MCF 10A (cell line): ENCODE measurements at places on chromosomes 2 and 18.

DNA sequence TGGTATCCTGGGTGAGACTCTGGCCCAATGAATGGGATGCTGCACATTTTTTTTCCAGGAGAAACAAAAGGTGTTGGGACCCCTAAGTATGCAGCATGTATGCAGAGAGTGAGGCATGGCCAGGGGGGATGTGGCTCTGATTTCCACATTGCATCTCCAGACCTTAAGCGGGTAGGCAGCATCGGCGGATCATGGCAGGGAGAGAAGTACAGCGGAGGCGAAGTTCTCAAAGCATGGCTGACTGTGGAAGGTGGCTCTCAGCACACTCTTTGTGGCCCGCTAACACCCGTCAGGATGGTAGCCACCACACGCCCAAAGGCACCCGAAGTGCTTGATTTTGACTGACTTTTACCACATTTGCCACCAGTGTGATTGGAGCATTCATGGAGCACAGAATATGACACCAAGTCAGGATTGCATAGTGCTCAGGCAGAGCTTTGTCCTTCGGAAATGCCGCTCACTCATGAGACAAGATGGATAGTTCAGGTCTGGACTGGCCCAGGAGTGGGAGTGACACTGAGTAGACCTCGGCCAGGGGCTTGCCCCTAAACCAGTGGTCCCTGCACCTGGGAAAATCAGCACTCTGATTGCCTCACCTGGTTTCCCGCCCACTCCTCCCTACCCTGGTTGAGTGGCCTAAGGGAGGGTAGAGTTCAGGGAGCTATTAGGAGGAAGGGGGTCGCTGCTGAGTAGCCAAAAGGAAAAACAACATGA lies 14.2 kb downstream of the INPP4A start:
- H3K27me3 ChIP-seq = no peaks in the 10 kb centered on the region
- no peak for DNase-seq
- no peak overlapping the region for H3K4me3 ChIP-seq
- H3K36me3 ChIP-seq = no peaks in the 10 kb centered on the region
- H3K4me1 ChIP-seq = peaks cover 20% of the 10 kb centered on the region
- no peak overlapping the region for H3K27ac ChIP-seq

GRCh38 chr18:46369323-46369722 lies 265.1 kb downstream of the HAUS1 start:
- H3K4me3 ChIP-seq = no peak overlapping the region
- DNase-seq = no peak
- no peaks in the 10 kb centered on the region for H3K4me1 ChIP-seq
- H3K27me3 ChIP-seq = no peaks in the 10 kb centered on the region
- H3K36me3 ChIP-seq = peaks cover 14% of the 10 kb centered on the region
- H3K27ac ChIP-seq = peak overlapping the region; percentile 16

DNA sequence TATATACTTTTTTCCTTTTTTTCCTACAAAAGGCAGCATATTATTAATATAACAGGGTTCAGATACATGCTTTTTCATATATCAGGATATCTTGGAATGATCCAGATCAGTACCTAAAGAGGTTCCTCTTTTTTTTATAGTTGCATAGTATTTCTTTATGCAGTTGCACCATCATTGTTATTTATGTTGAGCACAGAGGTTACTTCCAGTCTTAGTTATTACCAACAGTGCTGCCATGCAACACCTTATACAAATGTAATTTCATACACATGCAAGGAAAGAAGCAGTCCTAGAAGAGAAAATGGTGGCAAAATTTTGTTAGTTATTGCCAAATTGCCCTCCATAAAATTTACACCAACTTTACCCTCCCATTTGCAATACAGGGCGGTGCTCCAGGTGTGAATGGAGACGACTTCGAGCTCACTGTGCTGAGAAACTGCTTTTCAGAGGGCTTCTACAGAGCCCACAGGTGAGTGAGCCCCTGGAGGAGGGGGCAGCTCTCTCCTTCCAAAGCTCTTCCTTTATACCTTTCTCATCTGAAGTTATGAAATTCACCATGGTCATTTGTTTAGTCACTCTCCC lies 30.0 kb upstream of the KCMF1 start:
- H3K36me3 ChIP-seq = peaks cover 14% of the 10 kb centered on the region
- H3K27ac ChIP-seq = no peak overlapping the region
- DNase-seq = no peak
- H3K4me1 ChIP-seq = peaks cover 17% of the 10 kb centered on the region
- H3K27me3 ChIP-seq = no peaks in the 10 kb centered on the region

GRCh38 chr18:71036783-71037182 lies 747.9 kb downstream of the SOCS6 start:
- peaks cover 26% of the 10 kb centered on the region for H3K27me3 ChIP-seq
- H3K4me3 ChIP-seq = no peak overlapping the region
- no peak for DNase-seq
- no peaks in the 10 kb centered on the region for H3K36me3 ChIP-seq
- H3K4me1 ChIP-seq = no peaks in the 10 kb centered on the region

DNA sequence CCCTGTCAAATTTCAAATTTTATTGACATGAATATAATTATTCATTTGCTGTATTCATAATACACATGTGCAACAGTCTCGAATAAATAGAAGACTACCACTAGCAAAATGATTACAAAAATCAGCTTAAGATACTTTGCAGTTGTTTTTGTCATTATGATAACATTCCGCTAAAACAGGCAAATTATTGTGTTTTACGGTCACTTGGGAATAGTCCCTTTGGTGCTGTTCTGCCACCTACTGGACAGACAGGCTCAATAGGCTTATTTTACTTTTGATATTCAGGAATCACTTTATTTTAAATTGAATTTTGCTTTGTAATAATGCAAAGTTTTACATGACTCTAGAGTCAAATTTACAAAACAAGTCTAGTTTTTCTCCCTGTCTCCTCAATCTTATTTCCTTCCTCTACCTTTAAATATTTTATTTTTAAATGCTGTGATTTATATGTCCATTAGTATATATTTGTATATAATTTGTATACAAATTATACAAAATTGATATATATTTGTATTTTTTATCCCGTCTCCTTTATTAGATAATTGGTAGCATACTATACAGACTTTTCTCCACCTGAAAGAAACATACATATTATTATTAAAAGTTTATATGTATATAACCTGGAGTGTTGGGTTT lies 456.3 kb downstream of the DLGAP1 start:
- H3K36me3 ChIP-seq = no peaks in the 10 kb centered on the region
- peaks cover 10% of the 10 kb centered on the region for H3K27me3 ChIP-seq
- peak; percentile 59 for DNase-seq
- no peaks in the 10 kb centered on the region for H3K4me1 ChIP-seq
- no peak overlapping the region for H3K27ac ChIP-seq
- no peak overlapping the region for H3K4me3 ChIP-seq

- peaks cover 8% of the 10 kb centered on the region for H3K4me1 ChIP-seq
- no peak overlapping the region for H3K27ac ChIP-seq
- no peaks in the 10 kb centered on the region for H3K36me3 ChIP-seq
- H3K4me3 ChIP-seq = no peak overlapping the region
These were observed 39.8 kb upstream of the AAK1 start for GRCh38 chr2:69683170-69683971.

DNA sequence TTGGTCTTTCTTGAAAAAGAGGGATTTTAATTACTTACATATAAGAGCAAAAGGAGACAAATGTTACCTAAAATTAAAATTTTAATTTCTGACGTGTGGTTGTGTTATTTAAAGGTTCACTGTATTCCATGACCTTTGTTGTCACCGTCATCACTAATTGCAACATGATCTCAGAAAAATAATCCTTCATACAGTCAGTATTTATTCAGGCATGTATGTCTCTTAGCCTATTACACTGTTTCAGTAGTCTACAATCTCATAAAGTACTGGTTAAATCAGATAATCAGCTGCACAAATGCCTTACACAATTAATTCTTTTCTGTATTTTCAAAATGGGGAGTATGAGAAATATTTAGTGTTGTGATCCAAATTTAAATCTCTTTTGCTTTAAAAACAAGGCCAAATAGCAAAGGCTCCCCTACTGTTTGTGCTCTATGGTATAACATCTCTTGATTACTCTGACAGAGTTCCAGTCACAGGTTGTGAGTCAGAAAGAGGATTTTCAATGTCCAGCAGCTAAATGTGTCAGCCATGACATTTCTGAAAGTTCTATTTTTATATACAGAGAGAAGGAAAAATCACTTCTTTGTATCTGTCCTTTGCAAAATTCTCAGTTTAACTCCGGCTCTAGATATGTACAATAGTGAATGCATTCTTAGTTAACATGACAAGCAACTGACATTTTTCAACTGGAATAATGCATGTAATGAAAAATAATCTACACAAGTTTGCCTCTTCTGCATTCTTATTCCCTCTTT lies 184.0 kb downstream of the FIGN start:
- H3K36me3 ChIP-seq = no peaks in the 10 kb centered on the region
- no peak overlapping the region for H3K4me3 ChIP-seq
- H3K27me3 ChIP-seq = no peaks in the 10 kb centered on the region
- peak; percentile 1 for DNase-seq
- H3K27ac ChIP-seq = no peak overlapping the region

DNA sequence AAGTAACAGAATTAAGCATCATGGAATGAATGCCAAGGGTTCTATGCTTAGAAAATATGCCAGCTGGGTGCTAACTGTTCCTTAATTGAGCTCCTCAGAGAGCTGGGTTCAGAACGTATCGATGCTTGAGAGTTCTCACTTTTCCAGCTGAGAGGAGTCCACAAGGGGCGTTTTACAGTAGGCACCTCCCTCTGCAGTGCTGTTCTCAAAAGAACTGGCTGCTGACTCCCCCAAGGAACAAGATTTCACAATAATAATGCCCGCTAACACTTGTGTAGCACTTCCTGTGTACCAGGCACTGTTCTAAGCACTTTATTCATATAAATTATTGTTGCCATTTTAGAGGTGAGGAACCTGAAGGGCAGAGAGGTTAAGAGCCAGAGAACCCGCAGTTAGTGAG lies 18.1 kb upstream of the TMEM237 start:
- no peak for DNase-seq
- H3K27ac ChIP-seq = no peak overlapping the region
- H3K36me3 ChIP-seq = no peaks in the 10 kb centered on the region
- no peaks in the 10 kb centered on the region for H3K4me1 ChIP-seq
- H3K4me3 ChIP-seq = no peak overlapping the region

DNA sequence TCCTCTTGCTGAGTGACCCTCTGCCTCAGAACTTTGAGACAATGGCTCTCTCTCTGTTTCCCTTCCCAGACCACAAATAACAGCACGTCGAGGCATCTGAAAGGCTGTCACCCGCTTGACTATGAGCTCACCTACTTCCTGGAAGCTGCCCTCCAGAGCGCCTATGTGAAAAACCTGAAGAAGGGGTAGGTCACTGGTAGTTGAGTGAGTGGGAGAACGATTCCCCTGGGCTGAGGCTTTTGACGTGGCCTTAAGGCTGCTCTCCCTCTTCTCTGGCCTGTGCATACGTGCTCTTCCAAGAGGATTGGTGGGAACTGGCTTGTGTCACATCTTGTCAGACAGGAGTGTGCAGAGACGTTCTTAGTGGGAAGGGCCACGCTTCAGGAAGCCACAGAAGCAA lies 63.1 kb upstream of the MCFD2 start:
- H3K4me3 ChIP-seq = no peak overlapping the region
- no peak for DNase-seq
- no peak overlapping the region for H3K27ac ChIP-seq
- peaks cover 6% of the 10 kb centered on the region for H3K4me1 ChIP-seq
- no peaks in the 10 kb centered on the region for H3K27me3 ChIP-seq

GRCh38 chr2:54432251-54433015 lies 23.7 kb upstream of the SPTBN1 start:
- H3K27me3 ChIP-seq = no peaks in the 10 kb centered on the region
- H3K4me3 ChIP-seq = no peak overlapping the region
- H3K36me3 ChIP-seq = no peaks in the 10 kb centered on the region
- H3K27ac ChIP-seq = no peak overlapping the region
- DNase-seq = no peak

DNA sequence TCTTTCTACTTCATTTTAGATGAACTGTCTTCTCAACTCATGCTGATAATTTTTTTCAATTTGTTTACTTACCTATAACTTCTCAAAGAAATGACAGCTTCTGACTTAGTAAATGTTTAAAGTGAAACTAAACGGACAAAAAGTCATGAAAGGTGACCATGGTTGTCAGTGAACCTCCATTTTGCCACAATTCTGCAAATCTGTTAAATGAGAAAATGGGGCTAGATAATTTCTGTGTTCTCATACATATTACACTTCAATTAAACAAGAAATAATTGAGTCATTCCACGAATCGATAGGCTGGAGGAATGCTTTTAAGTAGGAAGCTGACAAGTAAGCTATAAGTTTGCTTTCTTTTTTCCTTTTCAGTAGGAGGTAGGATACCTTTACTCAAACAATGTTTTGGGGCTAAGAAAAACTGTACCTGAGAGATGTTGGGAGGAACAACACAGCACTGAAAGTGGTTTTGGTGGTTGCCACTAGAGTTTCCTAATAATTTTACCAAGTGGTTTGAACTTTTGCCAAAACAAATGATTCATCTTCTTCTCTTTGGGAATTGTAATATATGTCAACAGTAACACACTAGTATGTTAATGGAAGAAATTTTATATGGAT lies 17.1 kb downstream of the DYNAP start:
- H3K36me3 ChIP-seq = no peaks in the 10 kb centered on the region
- H3K4me1 ChIP-seq = peaks cover 22% of the 10 kb centered on the region
- peak; percentile 88 for DNase-seq
- no peaks in the 10 kb centered on the region for H3K27me3 ChIP-seq
- peak overlapping the region; percentile 78 for H3K4me3 ChIP-seq

DNA sequence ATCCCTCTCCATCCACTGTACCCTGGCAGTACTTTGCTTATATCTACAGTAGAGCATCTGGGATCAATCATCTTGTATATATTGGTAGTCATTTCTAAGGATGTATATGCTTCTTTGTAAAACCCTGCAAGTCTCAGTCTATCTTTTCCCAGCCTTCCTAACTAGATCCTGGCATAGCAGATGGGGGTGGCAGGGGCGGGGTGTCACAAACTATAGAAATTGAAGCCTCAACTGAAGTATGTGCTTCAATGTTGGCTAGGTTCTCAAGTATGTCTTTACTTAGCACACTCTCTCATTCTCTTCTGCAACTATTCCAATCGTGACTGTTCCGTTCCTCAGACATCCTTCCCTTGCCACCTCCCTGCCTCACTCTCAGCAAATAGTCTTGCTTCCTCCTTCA lies 30.1 kb upstream of the AGPS start:
- no peaks in the 10 kb centered on the region for H3K4me1 ChIP-seq
- H3K27me3 ChIP-seq = no peaks in the 10 kb centered on the region
- H3K27ac ChIP-seq = no peak overlapping the region
- no peak for DNase-seq
- H3K36me3 ChIP-seq = peaks cover 4% of the 10 kb centered on the region
- H3K4me3 ChIP-seq = no peak overlapping the region
